IPS DF 19.7 (cell line): ENCODE measurements at places on chromosomes 4 and X.

GRCh38 chr4:8859550-8860095 is 12.0 kb downstream of the HMX1 start:
- no peak for DNase-seq

DNA sequence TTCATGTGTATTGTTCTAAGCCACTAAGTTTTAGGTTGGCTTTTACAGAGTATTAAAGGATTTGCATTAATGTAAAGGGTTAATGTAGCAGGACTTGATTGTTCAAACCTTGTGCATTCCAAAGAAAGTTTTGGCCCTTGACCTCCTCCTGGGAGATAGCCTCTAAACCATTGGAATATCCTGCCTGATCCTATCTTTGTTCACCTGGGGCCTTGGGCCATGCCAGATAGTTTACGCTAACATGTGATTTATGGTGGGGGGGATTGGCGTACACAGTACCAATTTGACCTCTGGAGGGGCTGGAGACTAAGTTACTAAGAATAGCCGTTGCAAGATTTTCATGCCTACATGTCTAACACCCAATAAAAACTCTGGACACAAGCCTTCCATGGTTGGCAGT is 1002.7 kb upstream of the PABPC4L start:
- no peak for DNase-seq

- DNase-seq = no peak
Observed at GRCh38 chr4:98643755-98644154, 14.7 kb downstream of the TSPAN5 start.

- no peak for DNase-seq
Observed at GRCh38 chr4:184368290-184368689, 106.1 kb downstream of the IRF2 start.

DNA sequence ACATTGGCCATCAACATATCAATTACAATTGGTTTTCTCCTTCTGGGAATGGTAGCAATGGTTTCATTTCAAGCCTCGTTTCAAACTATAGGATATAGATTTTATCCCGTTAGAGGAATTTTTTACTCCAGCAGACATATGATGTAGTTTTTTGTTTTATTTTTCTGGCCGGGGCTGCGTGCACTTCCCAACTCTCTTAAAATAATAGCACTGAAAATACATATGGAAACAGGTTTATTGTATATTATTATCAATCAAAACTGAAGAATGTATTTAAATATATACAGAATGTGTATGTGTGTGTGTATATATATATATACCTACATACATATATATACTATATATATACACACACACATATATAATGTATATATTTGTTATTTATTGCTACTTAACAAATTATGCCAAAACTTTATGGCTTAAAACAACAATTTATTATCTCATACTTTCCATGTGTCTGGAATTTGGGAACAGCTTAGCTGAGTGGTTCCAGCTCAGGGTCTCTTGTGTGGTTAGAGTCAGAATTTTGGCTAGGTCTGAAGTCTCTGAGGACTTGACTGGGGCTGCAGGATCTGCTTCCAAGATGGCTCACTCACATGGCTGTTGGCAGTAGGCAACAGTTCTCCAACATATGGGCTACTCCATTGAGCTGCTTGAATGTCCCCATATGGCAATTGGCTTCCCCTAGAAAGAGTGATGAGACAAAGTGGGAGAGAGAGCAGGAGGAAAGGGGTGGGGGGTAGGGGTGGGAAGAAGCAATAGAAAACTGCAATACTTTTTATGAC is 314.1 kb downstream of the PPP1R2C start:
- DNase-seq = no peak

DNA sequence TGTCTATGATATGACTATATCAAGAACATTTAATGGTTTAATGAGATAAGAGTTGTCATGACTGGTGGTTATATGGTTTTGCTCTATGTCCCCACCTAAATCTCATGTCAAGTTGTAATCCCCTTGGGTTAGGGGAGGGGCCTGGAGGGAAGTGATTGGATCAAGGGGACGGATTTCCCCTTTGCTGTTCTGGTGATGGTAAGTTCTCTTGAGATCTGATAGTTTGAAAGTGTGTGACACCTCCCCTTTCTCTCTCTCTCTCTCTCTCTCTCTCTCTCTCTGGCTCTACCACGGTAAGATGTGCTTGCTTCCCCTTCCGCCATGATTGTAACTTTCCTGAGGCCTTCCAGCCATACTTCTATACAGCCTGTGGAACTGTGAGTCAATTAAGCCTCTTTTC is 803.4 kb downstream of the TRIML1 start:
- no peak for DNase-seq

- DNase-seq = no peak
Observed at GRCh38 chr4:3291411-3291968, 1.3 kb upstream of the RGS12 start.

GRCh38 chrX:135625995-135626394 is 87.4 kb upstream of the CT45A1 start:
- no peak for DNase-seq

- DNase-seq = no peak
Observed at GRCh38 chr4:54819034-54819433, 161.3 kb downstream of the KIT start.

- DNase-seq = no peak
Observed at GRCh38 chr4:10623241-10623640, 61.3 kb downstream of the CLNK start.

- no peak for DNase-seq
Observed at GRCh38 chr4:39048311-39048710, 13.7 kb upstream of the KLHL5 start.

DNA sequence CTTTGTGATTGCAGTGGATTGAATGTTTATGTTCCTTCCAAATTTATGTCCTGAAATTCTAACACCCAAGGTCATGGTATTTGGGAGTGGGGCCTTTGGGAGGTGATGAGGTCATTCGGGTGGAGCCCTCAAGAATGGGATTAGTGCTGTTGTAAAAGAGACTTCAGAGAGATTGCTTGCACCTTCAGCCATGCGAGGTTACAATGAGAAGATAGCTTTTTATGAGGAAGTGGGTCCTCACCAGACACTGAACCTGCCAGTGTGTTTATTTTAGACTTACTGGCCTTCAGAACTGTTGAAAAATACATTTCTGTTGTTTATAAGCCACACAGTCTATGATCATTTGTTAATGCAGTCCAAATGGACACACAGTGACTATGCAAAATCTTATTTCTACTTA is 161.0 kb upstream of the GPRIN3 start:
- no peak for DNase-seq

DNA sequence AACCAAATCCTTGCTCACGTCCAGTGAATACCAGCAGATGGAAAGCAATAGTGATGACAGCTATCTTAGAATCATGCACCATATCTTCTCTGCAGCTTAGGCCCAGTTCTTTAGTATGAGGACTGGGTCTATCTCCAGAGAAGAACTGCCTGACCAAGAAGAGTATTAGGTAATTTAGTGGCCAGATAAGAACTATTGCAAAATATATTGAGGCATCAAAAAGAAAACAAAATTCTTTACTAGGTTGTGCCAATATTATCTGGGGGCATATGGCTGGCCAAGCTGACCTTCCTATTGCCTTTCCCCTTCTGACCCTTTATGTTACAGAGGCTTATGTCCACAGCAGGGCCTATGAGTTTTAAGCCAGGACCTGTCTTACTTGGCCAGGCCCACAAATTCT is 91.2 kb downstream of the RLIM start:
- no peak for DNase-seq
